ENCODE measurements at places on chromosomes 7 and 10.

DNA sequence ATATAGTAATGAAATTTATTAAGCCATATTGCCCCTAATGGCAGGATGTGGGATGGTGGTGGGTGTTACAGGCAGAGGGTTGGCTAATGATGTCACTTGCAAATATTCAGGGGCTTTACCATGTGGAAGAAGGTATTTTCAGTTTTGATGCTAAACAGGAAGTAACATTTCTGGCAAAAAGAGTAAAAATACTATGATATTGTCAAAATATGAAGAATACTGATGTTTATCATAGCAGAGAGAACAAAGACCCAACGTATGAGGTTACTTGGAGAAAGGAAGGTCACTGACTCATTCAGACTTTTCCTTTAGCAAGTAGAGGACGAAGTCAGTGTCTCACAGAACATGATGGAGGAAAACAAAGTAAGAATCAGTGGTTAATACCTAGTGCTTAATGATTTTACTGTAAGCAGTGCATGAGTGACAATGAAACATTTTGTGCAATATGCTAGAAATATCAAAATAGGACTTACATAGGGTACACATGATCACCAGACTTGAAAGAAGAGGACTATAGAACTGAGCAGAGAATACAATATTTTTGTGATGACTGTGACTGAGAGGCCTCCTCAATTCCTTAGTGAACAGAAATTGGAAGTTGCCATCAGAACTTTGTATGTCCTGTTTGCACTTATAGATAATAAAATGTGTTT, 89.7 kb upstream of the STEAP4 start:
- no peak for DNase-seq

GRCh38 chr7:130986261-130986690, 252.3 kb upstream of the KLF14 start:
- DNase-seq = no peak

- DNase-seq = no peak
Measured at GRCh38 chr7:8147760-8148463, 114.1 kb downstream of the ICA1 start.

DNA sequence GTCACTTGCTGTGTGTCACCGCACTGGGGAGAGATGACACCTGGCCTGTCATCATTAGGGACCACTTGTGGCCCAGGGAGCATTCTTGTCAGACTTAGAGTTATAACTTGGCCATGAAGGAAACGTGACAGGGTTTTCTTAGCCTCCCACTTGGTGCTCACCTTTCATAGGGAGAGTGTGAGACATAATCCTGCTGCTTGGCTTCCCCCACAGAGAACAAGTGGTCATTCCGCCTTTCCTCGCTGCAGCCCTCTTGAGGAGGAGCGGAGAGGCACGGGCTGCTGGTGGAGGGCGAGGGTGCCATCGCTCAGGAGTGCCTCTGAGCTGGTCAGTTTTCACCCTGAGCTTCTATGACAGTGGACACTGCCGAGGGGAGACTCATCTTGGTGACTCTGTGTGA, 125.0 kb upstream of the GJD4 start:
- no peak for DNase-seq

DNA sequence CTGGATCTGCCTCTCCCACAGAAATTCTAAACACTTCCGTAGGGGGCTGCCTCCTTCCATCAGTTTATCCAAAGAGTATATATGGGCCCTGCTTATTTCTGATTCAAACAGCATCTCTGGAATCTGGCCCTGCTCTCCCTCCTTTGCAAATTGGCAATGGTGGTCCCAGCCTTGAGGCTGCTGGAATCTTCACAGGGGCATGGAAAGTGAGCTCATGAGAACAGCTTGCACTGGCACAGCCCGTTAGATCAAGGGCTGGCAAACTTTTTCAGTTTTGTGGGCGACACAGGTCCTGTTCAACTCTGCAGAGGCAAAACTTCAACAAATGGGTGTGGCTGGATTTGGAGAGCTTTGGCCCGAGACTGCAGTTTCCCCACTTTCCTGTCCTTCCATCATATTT, 526.9 kb downstream of the KCNMA1 start:
- no peak for DNase-seq

DNA sequence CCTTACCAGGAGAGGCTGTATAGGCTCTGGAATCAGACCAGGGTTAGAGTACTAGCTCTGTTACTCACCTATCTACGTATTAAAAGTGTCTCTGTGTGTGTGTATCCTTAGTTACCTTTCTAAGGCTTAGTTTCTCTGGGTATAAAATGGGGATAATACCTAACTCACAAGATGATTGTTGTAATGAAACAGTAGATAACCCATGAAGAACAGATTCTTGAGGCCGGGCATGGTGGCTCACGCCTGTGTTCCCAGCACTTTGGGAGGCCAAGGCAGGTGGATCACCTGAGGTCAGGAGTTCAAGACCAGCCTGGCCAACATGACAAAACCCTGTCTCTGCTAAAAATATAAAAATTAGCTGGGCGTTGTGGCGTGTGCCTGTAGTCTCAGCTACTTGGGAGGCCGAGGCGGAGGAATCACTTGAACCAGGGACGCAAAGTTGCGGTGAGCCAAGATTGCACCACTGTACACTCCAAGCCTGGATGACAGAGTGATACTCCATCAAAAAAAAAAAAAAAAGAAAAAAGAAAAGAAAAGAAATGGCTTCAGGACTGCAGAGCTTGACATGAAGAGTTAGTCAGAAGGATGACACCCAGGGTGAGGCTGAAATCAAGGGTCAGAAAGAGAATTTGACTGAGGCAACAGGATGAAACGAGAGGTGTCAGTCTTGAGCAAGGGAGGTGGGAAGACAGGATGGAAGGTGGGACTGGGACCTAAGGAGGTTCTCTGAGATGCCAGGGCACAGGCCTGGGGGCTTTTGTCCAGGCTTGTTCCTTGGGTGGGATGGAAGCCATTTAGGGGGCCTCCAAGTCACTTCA, 33.4 kb downstream of the PRKAR2B start:
- no peak for DNase-seq

- no peak for DNase-seq
Measured at GRCh38 chr10:119441921-119442757, 100.4 kb downstream of the RGS10 start.

DNA sequence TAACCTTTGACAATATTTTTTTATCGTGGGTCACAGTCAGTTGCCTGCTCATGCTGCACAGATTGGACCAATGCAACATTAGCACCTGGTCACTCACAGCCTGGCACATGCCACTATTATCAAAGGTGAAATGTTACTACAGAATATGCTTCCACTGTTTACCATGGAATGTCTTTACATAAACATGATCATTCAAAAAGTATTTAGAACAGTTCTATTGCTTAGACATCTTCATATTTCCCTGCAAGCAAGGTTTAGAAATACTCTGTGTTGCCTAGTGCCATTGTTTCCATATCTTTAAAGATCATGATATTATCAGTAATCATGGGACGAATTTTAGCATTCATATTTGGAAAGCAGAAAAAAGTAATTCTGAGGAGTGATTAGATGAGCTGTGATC, 179.9 kb upstream of the CHRM2 start:
- DNase-seq = no peak

GRCh38 chr7:5421714-5422395, 1.8 kb downstream of the TNRC18 start:
- DNase-seq = no peak

DNA sequence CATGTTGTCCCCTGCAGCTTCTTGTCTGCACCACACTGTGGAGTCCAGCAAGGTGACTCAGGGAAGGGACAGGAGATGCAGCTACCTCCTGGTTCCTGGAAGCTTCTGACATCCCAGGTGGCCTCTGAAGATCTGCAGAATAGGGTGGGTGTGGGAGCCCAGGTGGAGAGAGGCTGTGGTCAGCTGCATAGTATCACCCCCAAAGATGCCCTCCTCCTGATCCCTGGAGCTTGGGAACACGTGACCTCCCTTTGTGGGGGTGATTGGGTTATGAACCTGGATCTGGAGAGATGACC, 25.4 kb downstream of the CALML3 start:
- DNase-seq = no peak

GRCh38 chr7:97845622-97846203, 26.5 kb downstream of the ASNS start:
- peak; percentile 22 for DNase-seq

All from SK-N-DZ (cell line).